NCI-H1930 (cell line): ENCODE measurements at places on chromosomes 6 and 20.
A peak's percentile ranks its signal among the peaks of the same experiment; 100 is the strongest.

- no peak for DNase-seq
Measured at GRCh38 chr6:105336986-105337385, 65.9 kb downstream of the PREP start.

GRCh38 chr20:45998761-45999160 lies 9.9 kb upstream of the MMP9 start:
- no peak for DNase-seq

DNA sequence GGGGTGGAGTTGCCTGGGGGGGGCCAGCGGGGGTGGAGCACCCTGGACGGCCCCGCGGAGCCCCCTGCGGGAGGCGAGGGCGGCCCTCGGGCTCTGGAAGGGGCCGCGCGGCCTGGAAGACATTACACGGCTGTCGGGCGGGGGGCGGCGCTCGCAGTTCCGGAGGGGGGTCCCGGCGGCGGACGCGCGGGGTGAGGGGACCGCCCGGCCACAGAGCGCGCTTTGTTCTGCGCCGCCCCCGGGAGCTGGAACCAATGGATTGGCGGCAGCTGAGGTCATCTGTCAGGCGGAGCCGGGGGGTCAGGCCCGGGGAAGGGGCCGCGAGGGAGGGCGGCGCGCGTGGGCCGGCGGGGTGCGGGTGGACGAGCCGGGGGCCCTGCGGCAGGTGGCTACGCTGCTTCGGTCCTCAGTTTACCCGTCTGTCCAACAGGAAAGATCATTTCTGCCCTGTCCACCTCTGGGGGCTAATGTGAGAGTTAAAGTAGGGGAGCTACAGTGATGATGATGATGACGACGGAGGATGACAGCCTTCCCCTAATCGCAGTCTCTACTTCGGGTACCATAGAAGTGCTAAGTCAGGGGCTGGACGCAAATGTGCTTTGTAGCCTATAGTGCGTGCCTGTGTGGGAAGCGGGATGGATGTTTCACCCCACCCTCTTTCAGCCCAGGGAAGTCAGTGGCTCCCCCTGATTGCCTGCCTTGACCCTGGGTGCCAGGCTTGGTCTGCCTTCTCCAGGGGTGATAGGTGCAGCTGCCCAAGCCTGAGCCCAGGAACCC lies 10.4 kb downstream of the SRXN1 start:
- peak; percentile 64 for DNase-seq

DNA sequence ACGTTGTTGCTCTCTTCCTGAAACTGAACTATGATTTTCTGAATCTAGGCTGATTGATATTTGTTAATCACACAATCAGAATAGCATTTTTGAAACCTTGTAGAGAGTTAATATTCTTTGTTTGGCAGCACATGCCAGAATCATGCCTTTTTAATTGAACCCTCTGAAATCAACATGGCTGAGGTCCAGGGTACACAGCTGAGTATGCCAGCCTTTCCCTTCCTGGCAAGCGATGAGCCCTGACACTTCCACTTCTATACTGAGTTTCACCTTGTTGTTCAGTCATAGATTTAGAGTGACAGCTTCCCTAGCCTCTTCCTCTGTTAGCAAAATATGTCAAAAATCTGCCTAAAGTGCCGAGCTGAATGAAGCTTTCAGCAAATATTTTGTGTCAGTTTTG lies 6.8 kb downstream of the HDDC2 start:
- DNase-seq, result no peak

GRCh38 chr6:142335415-142335814 lies 33.6 kb downstream of the ADGRG6 start:
- no peak for DNase-seq

DNA sequence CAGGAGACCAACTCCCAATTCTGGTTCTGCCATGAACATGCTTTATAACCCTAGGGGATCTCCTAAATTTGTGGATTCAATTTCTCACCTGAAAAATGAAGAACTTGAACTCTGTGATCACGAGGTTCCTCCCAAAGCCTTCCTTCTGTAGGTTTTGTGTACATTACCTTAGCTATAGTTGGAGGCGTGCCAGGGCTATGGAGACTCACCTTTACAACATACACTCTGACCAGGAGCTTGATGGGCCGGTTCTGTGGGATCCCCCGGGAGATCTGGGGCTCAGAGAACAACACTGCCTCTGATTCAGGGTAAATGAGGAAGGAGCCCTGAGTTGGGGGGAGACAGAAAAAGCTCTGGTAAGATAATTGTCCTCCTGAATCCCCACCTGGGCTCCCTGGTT lies 34.1 kb downstream of the ERGIC3 start:
- DNase-seq, result no peak

DNA sequence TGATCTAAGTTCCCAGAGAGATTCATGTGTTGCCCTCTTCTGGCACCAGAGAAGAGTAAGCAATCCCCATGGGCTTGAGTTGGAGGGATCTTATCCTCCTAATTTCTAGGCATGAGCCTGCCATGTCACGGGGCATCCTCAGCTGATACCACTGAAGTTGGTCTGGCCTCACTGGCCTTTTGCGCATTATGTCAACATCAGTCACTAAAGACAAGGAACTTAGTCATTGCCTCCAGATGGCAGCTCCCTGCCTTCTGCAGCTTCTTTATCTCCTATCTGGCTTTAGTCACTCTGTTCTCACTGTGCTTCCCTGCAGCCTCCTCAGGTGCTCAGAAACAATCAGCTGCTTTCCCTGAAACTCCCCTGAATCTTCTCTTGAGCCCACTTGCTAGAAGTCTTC lies 312.2 kb downstream of the ADGRG6 start:
- DNase-seq, result no peak

- DNase-seq, result no peak
Measured at GRCh38 chr20:25081730-25082497, at the start of gene VSX1. TSS of gene VSX1 (minus strand) at chr20:25082141. CDS start at chr20:25082096, 45 bp downstream.

GRCh38 chr20:52783769-52784168 lies 188.4 kb upstream of the TSHZ2 start:
- DNase-seq, result no peak

DNA sequence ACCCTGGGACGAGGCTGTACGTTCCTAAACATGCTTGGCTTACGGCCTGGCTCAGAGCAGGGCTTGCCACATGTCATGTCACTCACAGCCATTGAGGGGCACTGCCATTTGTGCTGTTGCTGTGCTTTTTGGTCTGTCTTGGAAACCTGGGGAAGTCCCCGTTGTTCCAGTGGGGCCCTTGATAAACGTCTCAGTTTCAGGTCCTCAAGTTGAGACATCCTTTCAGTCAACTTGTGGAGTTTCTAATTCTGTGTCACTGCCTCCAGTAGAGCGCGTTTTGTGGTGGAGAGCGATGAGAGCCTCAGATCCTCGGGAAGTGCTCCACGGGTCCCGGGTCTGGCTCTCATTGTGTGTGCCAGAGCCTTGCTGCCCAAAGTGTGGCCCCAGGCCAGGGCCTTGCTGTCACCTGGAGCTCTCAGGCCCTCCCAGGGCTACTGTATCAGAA lies 43.0 kb upstream of the CCR6 start:
- no peak for DNase-seq
